ENCODE measurements at places on chromosomes 5 and 9.

GRCh38 chr9:92595930-92596329 is 60.1 kb upstream of the ECM2 start:
- DNase-seq: no peak

- DNase-seq: no peak
Measured at GRCh38 chr9:136603901-136604814, 58.3 kb upstream of the NOTCH1 start.

DNA sequence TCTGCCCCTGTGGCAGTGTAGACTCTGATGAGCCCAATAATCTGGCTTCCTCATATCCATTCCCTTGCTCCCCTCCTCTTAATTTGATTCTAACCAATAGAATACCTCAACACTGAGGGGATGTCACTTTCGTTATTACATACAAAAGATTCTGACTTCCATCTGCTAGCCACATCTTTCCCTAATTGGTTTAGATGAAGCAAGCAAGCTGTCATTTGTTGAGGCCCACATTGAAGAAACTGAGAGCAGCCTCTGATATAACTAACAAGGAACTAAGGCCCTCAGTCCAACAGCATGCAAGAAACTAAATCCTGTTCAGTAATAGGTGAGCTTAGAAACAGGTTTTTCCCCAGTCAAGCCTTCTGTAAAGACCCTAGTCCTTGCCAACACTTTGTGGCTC is 5.8 kb downstream of the ADAMTS6 start:
- no peak for DNase-seq

DNA sequence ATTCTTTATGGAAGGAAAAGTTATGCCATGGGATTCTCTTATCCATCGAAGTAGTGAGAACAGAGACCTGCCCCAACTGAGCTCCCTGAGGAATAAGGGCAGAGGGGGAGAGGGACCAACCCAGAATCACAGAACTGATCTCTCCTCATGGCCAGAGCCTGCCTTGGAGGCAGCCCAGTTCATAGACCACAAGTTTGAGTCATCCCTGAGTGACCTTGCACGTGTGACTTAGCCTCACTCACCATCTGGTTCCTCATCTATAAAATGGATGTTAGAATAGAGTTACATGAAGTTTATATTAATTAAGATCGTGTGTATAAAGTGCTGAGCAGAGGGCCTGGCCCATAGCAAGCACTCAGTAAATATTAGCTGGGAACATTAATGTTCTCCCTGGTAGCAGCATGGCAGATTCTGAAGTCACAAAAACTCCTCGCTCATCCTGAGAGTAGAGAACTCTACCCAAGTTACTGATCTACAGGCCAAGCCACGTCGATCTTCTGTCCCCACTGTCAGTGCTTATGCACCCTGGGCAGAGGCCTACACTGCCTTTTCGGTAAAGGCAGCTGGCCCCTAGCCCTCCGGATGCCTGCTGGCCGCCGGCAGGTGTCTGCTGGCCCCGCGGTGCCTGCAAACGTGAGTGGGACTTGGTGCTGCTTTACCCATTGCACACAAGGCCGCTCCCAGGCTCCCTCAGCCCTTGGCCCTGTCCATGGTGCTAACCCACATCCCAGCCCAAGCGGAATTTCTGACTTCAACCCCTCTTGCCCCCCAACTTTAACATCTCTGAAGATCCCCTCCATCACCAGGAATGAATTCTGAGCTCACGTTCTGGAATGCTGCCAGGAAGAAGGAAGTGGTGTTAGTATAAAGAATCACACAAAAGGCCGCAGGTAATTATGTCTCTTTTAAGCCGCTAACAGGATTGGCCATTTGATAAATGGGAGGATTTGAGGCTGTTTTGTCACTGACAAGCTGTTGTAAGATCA is 61.1 kb upstream of the ARAP3 start:
- no peak for DNase-seq

DNA sequence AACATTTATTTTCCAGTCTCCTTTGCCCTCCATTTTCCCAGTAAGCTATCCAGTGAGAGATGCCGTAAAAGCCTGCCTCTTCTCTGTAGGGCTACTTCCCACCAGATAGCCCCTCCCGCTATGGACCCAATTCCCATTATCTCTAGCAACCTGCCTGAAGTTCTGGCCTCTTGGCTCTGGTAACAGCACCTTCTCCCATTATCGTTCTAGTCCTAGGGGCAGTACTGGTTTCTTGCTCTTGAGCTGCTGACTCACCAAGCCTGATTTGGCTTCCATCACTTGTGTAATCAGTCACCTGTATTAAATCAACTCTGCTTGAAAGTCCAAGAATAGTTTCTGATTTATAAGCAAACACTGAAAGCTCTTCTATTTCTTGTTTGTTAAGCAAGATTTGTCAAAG is 42.8 kb upstream of the PARP8 start:
- DNase-seq: no peak

All from stimulated activated CD4-positive, alpha-beta T cell treated with anti-CD3 and anti-CD28 coated beads, Interleukin-1b, Interleukin-23, amount 100 ng/mL, for 1 hour (primary cell).